ENCODE measurements at places on chromosomes 4 and X.
A peak's percentile ranks its signal among the peaks of the same experiment; 100 is the strongest.

GRCh38 chrX:154696676-154697045 lies 43.3 kb upstream of the CTAG2 start:
- DNase-seq: no peak

DNA sequence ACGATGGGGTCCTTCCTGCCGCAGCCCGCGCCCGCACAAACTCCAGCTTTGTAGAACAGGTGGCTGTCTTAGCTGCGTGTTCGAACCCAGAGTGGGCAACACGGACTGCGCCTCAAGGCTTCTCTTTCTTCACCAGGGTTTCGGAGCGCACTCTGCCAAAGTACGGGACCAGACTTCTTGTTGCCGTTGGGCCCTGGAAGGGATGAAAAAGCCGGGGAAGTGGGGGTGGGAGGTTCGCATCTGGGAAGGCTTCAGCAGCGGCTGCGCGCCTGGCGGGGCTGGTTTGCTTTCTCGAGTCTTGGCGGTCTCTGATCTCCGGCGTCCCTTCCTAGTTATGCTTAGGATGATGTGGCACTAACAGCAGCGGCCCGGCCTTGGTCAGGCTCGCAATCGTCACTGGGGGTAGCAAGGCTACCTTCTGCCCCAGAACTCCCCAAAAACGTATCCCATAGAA lies 673 bp downstream of the PARM1 start:
- peak; percentile 44 for DNase-seq

DNA sequence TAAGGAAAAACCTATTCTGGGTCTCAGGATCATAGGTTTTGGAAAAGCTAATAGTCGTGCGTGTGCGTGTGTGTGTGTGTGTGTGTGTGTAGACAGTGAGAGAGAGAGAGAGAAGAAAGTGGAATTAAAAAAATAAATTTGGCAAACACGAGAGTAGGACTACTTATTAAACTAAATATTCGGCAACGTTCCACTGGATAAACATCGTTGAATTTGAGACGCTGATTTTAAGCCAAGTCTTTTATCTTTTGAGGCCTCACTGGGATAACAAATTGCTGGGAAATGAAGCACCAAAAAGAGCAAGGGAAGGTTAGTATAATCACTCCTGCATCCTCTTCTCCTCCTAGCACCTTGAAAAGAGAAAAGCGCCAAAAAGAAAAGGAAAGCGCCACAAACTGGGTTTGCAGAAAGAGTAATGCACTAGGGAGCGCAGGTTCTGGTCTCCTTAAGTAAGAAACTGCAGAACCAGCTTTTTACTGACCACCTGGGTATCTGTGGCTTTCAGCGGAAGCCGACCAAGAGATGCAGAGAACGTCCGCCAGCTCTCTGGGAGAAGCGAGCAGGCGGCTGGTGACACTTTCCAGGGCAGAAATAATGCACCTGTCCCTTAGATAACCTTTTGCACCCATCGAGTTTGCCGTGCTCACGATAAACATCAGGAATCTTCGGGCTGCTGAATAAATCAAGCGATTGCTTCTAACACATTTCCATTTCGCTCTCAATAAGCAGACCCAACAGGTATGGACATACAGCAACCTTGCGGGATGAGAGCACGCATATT lies 3.4 kb downstream of the ATOH1 start:
- no peak for DNase-seq

DNA sequence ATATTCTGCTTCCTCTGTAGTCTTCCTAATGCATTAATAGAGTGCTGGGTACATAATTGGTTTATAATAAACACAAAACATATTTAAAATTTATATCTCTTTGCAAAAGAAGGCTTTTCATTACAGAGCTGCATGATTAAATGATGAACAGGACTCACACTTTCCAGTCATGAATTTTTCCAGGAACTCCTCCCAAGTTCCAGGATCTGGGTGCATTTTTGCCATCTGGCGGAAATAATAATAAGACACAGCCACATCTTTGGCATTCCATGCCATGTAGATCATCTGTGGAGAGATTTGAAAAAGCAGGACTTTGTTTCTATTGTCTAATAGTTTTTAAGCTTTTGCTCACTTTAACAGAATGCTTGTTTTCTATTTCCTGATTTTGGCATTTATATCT lies 40.2 kb upstream of the SULT1B1 start:
- DNase-seq: no peak

- DNase-seq: peak; percentile 34
These were observed 17.1 kb upstream of the PAGE2B start for GRCh38 chrX:55057675-55058249.

DNA sequence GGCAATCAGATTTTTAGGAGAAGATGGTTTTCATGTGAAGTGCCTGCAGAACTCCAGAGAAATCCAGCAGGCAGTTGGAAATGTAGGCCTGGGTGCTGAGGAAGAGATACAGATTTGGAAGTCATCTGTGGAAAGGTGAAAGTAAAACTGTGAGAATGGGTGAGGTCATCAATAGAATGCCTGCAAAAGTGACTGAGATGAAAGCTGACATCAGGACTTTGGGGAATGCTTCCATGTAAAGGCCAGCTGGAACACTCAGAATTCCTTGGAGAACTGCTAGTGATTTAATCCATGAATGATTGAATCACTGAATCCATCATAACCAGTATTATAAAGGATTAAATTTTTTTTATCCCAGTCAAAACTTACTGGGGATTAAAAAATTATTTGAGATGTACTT lies 124.5 kb upstream of the GIMD1 start:
- no peak for DNase-seq

- DNase-seq: no peak
These were observed 409.3 kb downstream of the ARHGAP24 start for GRCh38 chr4:85884251-85884650.

DNA sequence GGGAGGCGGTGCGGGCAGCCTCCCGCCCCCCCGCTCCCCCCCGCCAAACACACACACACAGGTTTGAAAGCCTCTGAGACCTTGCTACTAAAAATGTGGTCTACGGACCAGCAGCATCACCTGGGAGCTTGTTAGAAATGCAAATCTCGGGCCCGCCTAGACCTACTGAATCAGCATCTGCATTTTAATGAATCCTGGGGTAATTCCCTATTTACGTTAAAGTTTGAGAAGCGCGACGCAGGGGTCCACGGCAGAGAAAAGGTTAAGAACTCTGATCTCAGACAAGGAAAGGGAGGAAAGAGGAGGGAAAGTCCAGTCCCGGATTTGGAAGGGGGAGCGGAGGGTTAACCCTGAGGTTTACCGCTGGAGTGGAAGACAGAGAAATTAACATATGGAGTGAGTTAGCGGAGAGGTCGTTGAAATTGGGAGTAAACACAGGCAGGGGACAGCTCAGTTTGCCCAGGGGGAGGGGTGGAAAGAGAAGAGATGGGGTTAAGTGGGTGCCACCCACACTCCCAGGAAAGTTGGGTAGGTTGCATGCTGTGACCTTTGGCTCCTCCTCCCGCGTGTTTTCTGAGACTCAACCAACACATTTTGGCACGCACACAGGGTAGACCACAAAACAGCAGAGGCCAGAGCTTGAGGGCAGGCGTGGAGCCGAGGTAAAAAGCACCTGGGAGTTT lies 483.6 kb downstream of the BCOR start:
- DNase-seq: peak; percentile 75

- no peak for DNase-seq
These were observed 30.7 kb upstream of the CLCN4 start for GRCh38 chrX:10126044-10126443.

GRCh38 chr4:26356081-26356501 lies 35.3 kb downstream of the RBPJ start:
- peak; percentile 50 for DNase-seq

- DNase-seq: no peak
These were observed 11.2 kb downstream of the MSX1 start for GRCh38 chr4:4870576-4871241.

DNA sequence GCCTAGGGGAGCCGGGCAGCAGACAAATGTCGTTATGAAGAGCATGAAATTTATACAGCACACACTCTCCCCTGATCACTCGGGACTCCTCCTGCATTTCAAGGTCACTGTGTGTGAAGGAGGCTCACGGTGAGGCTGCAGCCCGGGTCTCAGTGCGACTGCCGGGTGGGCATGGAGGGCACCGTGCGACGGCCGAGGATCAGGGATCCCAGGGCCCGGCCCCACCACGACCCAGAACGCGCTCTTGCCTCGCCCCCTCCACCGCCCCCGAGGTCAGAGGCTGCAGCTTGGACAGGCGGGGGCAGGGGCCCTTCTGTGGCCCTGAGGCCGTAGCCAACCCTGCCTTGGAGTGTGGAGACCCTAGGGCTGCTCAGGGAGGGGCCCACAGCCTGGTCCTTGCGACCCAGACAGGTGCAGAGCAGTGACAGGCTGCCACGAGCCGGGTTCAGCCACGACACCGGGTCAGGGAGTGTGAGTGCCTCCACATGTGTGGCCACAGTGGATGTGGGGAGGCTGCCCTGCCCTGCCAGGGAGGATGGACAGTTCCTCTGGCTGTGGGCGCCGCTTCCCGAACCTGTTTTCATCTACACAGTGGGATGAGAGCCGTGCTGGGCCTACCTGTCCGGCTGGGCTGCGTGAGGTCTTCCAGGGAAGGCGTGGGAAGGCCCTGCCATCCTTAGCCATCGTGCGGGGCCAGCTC lies 89.3 kb upstream of the NKX1-1 start:
- DNase-seq: no peak

- peak; percentile 58 for DNase-seq
These were observed 151.5 kb downstream of the CENPC start for GRCh38 chr4:67393699-67394281.

Data from GM12865 (cell line).